ENCODE measurements at places on chromosomes 6 and 20. TPM values are rescaled to one million over a fixed set of nuclear protein-coding genes. Genes with fewer than 3 reads are reported as not detected.

Gene SLC35D3
- not detected for total RNA-seq

Gene TRIM15
- not detected for total RNA-seq

Gene DZANK1
- 1.2 TPM for total RNA-seq

Gene SERAC1
- 4.4 TPM for total RNA-seq

Gene CLPSL2
- not detected for total RNA-seq

Gene GSTA3
- not detected for total RNA-seq

Gene SOX4
- total RNA-seq = 3.7 TPM

Gene SIRPD
- not detected for total RNA-seq

Gene TXLNB
- total RNA-seq = not detected

Gene LY6G6F
- total RNA-seq = not detected

Gene FNDC11
- 0.37 TPM for total RNA-seq

Gene KCNK16
- not detected for total RNA-seq

Gene UBE3D
- total RNA-seq = 11.3 TPM

Data from subcutaneous preadipocyte (primary cell).